ENCODE measurements at places on chromosomes 6 and 20.

- DNase-seq = peak; percentile 18
These were observed at the start of gene SLC23A2 for GRCh38 chr20:5001174-5002076. SLC23A2 (minus strand) TSS chr20:5001510; CDS start chr20:4932562, 68,948 bp downstream.

DNA sequence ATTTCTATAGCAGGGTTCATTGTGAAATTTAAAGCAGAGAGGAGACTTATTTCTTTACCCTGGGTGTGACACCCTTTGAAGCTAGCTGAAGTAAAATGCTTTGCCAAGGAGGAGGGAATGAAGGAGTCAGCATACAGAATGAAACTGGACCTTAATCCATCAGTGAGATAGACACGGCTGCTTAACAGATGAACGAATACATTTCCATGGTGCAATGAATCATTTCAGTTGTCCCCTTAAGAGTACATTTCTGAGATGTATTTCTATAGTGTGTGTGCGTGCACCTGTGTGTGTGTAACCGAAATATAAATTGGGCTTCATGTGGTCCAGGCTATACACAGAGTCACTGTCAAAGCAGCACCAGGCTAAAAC lies 73.8 kb upstream of the CD93 start:
- no peak for DNase-seq

GRCh38 chr20:24504331-24505285 lies 35.2 kb downstream of the SYNDIG1 start:
- no peak for DNase-seq

DNA sequence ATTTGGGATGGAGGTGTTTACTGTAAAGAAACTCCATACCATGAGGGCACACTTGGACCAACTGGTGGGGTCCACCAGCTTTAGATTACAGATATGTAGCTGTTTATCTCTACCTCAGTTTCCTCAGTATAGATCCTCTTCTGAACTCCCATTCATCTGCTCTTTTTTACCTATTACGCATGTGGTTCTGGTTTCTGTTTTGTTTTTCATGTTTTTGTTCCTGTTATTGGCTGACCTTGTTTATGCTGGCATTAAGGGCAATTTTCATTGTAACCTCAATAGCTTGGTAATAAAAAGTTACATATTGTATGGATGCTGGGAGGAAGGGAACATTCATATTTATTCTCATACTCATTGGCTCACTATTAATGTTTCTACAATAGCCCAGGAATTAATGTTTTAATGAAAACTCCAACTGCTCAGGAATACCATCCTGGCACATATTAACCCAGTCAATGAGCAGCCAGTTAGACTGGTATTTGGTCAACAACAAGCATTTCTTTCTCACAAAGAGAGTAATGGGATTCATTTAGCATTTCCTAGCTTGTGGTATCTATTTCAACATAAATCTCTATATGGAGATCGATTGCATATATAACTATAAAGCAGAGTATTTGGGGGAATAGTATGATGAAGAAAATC lies 83.8 kb upstream of the FAM184A start:
- no peak for DNase-seq

DNA sequence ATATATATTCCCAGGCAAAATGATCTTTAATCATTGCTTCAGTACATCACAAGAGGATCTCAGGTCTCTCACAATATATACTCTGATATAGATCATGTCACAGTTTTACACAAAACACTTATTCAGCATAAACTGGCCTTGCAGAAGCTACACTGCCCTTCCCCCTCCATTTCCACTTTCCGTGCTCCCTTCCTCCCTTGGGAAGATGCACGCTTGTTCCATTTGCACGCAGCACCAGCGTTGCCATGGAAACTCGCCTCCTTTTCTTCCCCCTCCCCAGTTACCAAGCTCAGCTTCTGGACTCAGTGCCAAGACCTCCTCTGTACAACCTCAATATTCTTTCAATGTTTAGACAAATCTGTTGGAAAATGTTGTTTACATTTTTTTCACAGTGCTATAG lies 154.6 kb downstream of the RFPL4B start:
- peak; percentile 86 for DNase-seq

DNA sequence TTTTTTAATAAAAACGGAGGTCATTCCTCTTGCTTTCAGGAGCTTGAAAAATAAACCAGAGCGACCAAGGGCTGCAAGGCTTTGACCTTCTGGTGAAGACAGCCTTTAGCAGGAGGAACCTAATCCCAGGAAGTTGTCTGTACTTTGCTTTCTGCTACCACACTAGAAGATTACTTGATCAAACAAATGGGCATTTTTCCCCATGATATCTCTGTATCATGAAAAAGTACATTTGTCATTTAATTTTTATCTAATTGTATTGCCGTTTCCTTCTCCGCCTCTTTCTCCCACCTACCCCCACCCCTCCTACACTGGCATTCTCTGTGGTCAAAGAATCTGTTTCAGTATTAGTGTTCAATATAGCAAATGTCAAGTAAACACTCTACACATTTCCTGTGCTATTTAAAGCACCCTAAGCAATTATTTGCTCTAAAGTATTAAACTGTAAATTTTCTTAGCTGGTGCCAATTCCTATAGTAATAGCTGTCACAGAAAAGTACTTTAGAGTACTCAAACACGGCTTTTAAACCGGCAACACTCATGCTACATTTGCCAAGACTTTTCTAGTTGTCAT lies 29.7 kb downstream of the ATXN1 start:
- no peak for DNase-seq

DNA sequence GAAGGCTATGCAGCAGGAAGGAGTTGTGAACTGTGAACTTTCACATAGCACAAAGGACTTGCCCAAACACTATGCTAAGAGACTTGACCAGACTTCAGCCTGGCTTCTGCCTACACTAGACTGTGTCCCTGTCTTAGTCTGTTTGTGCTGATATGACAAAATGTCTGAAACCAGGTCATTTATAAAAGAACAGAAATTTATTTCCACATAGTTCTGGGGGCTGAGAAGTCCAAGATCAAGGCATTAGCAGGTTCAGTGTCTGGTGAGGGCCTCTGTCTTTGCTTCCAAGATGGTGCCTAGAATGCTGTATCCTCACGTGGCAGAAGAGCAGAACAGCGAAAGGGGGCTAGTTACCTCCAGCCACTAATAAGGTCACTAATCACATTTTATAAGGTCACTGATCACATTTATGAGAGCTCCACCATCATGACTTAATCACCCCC lies 16.0 kb upstream of the MCM3 start:
- DNase-seq = no peak

GRCh38 chr6:122649701-122650100 lies 39.5 kb downstream of the PKIB start:
- DNase-seq = no peak

DNA sequence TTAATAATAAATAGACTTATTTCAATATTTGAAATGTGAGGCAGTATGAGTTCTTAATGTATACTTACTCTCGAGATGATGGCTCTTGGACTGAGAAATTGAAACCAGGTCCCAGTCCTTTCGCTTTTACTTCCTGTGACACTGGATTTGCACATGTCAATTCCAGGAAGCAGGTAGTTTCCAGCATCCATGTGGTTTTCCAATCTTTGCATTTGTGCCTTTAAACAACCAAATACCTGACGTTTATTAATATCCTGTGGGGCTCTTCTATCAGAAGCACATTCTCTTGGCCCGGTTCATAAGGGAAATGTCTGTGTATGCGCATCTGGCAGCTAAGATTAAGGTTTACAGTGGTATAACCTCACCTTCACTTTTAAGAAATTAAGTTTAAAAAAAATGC lies 13.1 kb downstream of the UTRN start:
- no peak for DNase-seq

GRCh38 chr6:68679399-68679798 lies 44.3 kb downstream of the ADGRB3 start:
- no peak for DNase-seq

- no peak for DNase-seq
These were observed 189.6 kb upstream of the PDE10A start for GRCh38 chr6:165852676-165853075.

DNA sequence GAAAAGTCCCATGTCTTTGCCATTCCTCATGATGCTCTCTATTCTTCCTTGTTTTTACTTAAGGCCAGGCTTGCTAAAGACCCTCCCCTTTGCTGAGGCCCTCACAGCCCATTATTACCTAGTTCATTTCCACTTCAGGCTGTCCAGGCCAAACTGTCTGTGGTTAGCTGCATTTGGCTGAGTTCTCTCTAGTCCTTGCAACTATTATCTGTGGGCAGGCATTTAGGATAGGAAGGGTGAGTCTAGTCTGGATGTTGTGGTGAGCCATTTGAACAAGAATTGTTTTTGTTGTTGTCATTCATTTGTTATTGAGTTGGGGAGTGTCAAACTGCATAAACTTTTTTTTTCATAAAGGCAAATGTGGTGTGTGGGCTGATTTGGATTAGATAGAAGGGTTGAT lies 182.4 kb downstream of the CD109 start:
- DNase-seq = no peak

GRCh38 chr20:59027741-59028320 lies 4.3 kb downstream of the ATP5F1E start:
- no peak for DNase-seq

DNA sequence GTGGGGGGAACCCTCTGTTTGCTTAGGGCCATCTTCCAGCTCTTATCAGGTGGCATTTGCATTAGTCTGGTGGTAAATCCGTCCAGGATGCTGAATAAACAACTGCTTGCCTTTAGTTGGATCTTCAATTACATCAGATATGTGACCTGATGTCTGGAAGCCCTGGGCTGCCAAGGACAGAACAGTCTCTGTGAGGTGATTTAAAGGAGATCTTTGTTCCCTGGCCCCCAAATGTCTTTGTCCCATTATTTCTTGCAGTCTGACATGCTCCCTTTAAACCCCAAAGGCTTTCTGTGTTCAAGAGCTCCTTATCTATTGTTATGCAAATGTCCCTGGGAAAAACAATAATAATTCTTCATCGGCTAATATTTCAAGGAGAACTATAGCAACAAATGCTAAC lies 84.6 kb upstream of the SPTLC3 start:
- DNase-seq = no peak

All from NCI-H1930 (cell line).